ENCODE measurements at places on chromosomes 5 and 9.
A peak's percentile ranks its signal among the peaks of the same experiment; 100 is the strongest.

DNA sequence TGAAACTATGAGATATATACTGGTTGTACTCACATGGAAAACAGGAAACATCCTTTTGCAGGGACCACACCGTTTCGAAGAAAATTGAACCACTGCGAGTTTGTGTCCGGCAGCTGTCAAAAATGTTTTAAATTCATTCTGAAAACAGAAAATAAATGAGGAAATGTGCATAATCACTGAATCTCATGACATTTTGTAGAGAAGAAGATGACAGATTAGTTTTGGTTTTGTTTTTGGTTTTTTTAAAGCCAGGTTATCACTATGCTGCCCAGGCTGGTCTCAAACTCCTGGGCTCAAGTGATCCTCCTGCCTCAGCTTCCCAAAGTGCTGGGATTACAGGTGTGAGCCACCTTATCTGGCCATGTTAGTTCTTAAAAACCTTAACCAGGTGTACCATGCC is 3.5 kb downstream of the TXNDC8 start:
- DNase-seq: no peak

DNA sequence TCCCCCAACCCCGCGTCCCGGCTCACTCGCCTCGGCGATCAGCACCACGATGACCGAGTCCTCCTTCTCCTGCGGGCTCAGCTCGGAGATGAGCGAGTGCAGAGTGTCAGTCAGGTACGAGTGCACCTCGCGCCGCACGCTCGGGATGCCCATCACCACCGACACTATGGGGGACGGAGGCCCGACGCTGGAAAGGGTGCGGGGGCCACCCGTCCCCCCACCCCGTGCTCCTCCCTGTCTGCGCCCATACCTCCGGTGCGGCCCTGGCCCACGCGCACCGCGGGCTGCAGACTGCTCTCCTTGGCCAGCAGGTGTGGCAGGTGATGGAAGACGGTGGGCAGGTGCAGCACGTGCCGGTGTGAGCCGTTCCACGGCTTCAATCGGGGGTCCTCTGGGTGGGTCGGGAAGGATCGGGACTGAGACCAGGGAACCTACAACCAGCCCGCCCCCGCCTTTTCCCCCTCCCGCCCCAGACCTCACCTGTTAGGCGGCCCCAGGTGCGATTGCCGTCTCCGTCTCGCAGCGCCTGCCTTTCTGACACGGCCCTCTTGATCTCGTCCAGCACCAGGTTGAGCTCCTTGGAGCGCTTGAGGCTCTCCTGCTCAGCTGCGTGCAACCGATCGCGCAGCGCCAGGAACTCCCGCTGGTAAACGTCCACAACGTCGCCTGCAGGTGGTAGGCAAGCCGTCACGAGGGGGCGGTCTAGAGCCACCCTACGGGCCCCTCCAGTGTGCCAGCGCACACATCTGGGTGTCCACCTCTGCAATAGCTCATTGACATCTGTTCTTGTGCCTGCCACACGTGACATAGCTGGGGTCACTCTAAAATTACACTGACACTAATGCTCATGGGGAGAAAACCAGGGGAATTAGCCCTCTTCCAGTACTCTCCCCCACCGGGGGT is 5.1 kb downstream of the MGAT4B start:
- no peak for DNase-seq

- DNase-seq: peak; percentile 91
Measured at GRCh38 chr5:132677191-132677590, 3.4 kb downstream of the IL4 start.

- DNase-seq: no peak
Measured at GRCh38 chr5:172926796-172927195, 32.4 kb upstream of the RPL26L1 start.

DNA sequence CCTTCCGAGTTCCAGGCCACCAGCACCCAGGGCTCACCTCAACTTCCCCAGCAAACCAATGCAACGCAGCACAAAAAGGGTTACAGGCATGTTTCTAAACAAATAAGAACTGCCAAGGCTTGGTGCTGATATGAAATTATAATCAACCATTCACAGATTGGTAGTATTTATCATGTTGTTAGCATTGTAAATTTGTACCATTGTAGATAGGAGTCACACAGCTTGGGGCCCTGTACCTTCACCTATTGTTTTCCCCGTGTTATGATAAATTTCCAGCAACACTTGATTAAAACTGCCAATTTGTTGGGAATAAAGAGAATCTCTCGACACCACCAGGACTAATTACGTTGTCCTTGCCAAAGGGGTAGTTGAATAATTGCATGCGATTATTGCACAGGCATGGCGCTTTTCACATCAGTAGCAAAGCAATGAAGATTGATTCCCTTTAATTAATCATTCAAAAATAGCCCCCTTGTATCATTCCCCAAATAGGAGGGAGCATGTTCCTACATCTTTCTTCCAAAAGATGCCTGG is 454.1 kb downstream of the ZNF608 start:
- DNase-seq: no peak

GRCh38 chr5:143434261-143435209 is 31.0 kb upstream of the NR3C1 start:
- no peak for DNase-seq

DNA sequence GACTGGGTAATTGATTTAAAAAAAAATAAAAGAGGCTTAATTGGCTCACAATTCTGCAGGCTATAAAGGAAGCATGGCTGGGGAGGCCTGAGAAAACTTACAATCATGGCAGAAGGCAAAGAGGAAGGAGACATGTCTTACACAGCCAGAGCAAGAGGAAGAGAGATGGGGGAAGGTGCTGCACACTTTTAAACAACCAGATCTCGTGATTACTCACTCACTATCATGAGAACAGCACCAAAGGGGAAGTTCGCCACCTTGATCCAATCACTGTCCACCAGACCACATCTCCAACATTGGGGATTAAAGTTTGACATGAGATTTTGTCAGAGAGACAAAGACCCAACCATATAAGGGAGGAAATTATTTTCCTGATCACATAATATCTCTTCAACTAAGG is 138.8 kb upstream of the NR4A3 start:
- no peak for DNase-seq

DNA sequence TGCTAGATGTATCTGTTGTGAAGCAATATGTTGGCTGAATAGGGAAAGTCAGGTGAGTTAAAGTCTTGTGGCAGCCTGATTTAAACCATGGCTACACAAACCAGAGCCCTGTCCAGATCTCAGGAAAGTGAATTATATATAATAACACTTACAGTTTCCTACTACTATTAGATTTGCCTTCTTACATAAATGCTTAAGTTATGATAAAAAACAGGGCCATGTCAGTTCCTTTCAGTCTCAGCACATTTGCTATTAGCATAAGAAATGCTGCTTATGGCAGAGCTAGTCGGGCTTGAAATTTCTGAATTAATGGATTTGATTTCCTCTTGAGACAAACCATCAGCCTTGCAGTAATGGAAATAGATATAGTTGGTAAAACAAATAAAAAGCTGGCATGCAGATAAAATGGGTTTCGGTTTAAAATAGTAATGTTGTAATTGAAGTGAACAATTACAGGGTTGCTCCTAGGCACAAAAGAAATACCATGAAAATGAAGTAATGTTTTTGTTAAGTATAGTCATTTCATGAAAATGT is 664.2 kb upstream of the ZNF608 start:
- peak; percentile 75 for DNase-seq

DNA sequence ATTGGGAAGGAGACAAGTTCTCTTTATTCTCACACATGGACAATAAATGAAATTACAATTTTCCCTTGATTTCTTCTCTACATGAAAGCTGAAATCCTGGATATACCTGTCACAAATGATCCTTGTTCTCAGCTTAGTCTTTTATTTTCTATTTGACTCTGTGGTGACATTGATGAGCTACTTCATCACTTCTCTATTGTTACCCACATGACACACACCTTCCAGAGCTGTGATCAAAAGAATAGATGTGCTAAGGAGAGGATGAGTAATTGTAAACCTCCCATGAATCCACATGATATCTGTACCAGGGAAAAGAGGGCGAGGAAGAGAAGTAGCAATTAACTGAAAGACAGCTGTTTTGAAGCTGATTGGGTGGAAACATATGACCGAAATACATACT is 102.0 kb downstream of the CAVIN4 start:
- DNase-seq: no peak

GRCh38 chr9:7067169-7067568 is 309.4 kb downstream of the KDM4C start:
- DNase-seq: no peak

GRCh38 chr9:137147091-137147792 is 8.3 kb downstream of the GRIN1 start:
- DNase-seq: no peak

- DNase-seq: no peak
Measured at GRCh38 chr5:175021321-175021720, 296.9 kb downstream of the MSX2 start.

DNA sequence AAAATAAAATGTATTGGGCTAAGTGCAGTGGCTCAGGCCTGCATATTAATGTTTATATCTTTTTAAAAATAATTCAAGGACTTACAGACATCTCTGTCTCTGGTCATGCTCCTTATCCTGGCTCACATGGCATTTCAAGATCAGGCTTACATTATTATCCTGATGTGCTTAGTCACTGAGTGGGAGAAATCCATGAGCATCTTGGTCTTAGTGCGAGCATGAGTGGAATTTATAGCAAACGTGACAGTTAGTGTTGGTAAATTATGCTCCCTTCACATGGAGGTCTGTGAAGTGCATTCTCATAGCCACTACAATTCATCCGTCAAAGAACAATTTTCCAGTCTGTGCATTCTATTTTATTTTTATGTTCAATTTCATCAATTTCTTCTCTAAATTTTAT is 237.8 kb upstream of the EDIL3 start:
- no peak for DNase-seq

GRCh38 chr5:112583166-112583565 is 154.5 kb upstream of the APC start:
- no peak for DNase-seq

DNA sequence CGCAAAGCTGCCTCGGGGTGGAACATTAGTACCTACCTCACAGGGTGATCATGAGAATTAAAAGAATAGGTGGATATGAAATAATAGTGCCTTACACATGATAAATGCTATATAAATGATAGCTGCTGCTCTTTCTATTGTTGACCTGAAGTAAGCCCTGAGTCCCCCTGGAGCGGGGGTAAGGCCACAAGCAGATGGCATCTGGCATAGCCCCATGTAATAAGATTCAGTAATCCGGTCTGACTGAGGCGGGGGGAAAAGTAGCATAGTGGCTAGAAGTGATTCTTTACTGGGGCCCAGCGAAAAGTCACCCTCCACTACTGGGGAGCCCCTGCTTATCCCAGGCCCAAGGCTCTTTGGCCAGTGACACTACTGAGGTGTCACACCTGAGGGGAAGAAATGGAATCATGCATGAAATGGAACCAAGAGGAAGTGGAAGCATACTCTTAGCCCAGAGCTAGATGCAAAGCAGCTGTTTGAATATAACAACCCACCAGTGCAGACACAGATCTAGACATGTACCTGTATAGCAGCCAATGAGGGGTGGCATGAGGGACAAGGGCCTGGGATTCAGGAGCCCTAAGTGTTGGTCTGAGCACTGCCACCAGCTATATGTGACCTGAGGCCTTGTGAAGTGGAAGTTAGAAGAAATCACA is 16.1 kb upstream of the FGFR4 start:
- no peak for DNase-seq

GRCh38 chr9:128091144-128091543 is 23.1 kb downstream of the SLC25A25 start:
- DNase-seq: peak; percentile 95

DNA sequence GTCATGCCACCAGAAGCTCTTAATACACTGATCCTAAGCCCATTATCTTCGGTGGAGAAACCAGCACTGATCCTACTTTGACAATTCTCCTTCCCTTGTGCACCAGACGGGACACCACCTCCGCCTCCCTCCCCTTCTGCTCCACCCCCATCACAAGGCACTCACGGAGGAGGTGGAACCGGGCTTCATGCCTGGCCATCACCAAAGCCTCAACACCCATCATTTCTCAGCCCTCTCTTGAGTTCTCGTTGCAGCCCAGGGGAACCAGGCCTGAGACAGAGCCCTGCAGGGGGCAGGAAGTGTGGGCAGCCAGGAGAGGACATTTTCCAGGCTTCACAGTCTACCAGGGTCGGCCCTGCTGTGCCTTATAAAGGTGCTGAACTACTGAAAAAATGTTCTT is 160.5 kb downstream of the GOLPH3 start:
- DNase-seq: no peak

GRCh38 chr9:136327304-136327974 is at the start of gene GPSM1:
Gene GPSM1, plus strand, starts transcription at chr9:136327539. Its CDS starts 157 bp downstream, at chr9:136327696.
- peak; percentile 62 for DNase-seq

DNA sequence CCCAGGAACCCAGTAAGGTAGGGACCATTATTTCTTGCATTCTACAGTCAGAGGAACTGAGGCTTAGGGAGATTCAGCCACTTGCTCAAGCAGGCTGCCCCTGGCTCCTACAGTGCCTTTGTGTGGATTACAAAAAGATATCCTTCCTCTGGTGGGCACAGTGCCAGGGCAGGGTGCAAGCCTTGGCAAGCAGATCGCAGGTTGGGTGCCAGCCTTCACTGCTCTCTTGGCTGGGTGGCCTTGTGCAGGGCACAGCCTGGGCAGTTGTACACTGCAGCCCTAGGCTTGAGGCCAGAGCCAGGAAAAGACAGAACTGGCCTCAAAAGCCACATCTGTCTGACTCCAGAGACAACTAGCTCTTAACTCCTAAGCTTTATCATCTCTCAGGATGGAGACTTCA is 15.0 kb downstream of the DOCK2 start:
- DNase-seq: no peak

- DNase-seq: no peak
Measured at GRCh38 chr5:177067503-177067902, 19.2 kb upstream of the FGFR4 start.

DNA sequence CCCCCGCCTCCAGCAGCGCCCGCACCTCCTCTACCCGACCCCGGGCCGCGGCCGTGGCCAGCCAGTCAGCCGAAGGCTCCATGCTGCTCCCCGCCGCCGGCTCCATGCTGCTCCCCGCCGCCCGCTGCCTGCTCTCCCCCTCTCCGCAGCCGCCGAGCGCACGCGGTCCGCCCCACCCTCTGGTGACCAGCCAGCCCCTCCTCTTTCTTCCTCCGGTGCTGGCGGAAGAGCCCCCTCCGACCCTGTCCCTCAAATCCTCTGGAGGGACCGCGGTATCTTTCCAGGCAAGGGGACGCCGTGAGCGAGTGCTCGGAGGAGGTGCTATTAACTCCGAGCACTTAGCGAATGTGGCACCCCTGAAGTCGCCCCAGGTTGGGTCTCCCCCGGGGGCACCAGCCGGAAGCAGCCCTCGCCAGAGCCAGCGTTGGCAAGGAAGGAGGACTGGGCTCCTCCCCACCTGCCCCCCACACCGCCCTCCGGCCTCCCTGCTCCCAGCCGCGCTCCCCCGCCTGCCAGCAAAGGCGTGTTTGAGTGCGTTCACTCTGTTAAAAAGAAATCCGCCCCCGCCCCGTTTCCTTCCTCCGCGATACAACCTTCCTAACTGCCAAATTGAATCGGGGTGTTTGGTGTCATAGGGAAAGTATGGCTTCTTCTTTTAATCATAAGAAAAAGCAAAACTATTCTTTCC is 19.3 kb downstream of the CDKN2A start:
- peak; percentile 93 for DNase-seq
